Naive thymus-derived CD4-positive, alpha-beta T cell (primary cell): ENCODE measurements at places on chromosomes 3 and 15. TPM values are rescaled to one million over a fixed set of nuclear protein-coding genes. Genes with fewer than 3 reads are reported as not detected.

ZBTB20 gene
- polyA plus RNA-seq = 27.0 TPM

NPAP1 gene
- not detected for polyA plus RNA-seq

ANP32A gene
- 89.6 TPM for polyA plus RNA-seq

UROC1 gene
- polyA plus RNA-seq = not detected

POPDC2 gene
- polyA plus RNA-seq = 3.9 TPM

FAM174B gene
- polyA plus RNA-seq = 7.1 TPM

MESP2 gene
- not detected for polyA plus RNA-seq

CCK gene
- polyA plus RNA-seq = not detected

CD86 gene
- polyA plus RNA-seq = 0.07 TPM

FRMD4B gene
- not detected for polyA plus RNA-seq

PCLAF gene
- polyA plus RNA-seq = not detected

ITIH4 gene
- 0.08 TPM for polyA plus RNA-seq

AADAC gene
- polyA plus RNA-seq = not detected

TM4SF18 gene
- polyA plus RNA-seq = not detected

GPR149 gene
- polyA plus RNA-seq = not detected

PLSCR2 gene
- not detected for polyA plus RNA-seq

C3orf85 gene
- not detected for polyA plus RNA-seq

GOLGA8A gene
- 4.3 TPM for polyA plus RNA-seq

SEMA3B gene
- not detected for polyA plus RNA-seq

KBTBD8 gene
- 1.2 TPM for polyA plus RNA-seq

ZIC1 gene
- not detected for polyA plus RNA-seq
